ENCODE measurements at places on chromosomes 1 and 21. TPM values are rescaled to one million over a fixed set of nuclear protein-coding genes. Genes with fewer than 3 reads are reported as not detected.

The TNFAIP8L2 gene
- total RNA-seq = 0.86 TPM

The CELA2B gene
- total RNA-seq = not detected

The TRABD2B gene
- not detected for total RNA-seq

The CYP4A22 gene
- not detected for total RNA-seq
